Activated T-helper 1 cell treated with anti-CD3 and anti-CD28 coated beads, Interleukin-2, amount 50 U/mL, for 16 hours (primary cell): ENCODE measurements at places on chromosomes 2 and 18.
A peak's percentile ranks its signal among the peaks of the same experiment; 100 is the strongest.

DNA sequence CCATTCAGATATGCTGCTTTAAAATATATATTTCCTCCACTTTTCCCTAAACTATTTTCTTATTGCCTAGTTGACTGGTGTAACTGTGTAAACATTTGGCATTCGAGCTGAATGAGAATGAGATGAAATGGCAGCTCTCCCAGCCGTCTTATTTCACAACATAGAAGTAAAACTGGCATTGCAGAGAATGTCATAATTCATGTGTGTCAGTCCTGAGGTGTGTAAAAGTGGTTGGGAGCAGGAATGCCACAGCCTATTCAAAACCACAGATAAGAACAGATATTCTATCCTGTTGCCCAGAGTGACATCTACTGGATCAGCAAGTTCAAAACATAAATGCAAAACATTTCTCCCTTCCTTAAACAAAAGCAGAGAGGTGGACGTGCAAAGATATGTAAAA lies 565.5 kb upstream of the CHAC2 start:
- DNase-seq: no peak

- no peak for DNase-seq
Observed at GRCh38 chr18:51400721-51401120, 203.2 kb upstream of the MEX3C start.

- DNase-seq: no peak
Observed at GRCh38 chr2:36338827-36339145, 16.8 kb upstream of the CRIM1 start.

- DNase-seq: no peak
Observed at GRCh38 chr2:230498506-230499107, 82.6 kb downstream of the SP100 start.

GRCh38 chr2:203813684-203814083 lies 53.9 kb upstream of the CTLA4 start:
- DNase-seq: no peak

DNA sequence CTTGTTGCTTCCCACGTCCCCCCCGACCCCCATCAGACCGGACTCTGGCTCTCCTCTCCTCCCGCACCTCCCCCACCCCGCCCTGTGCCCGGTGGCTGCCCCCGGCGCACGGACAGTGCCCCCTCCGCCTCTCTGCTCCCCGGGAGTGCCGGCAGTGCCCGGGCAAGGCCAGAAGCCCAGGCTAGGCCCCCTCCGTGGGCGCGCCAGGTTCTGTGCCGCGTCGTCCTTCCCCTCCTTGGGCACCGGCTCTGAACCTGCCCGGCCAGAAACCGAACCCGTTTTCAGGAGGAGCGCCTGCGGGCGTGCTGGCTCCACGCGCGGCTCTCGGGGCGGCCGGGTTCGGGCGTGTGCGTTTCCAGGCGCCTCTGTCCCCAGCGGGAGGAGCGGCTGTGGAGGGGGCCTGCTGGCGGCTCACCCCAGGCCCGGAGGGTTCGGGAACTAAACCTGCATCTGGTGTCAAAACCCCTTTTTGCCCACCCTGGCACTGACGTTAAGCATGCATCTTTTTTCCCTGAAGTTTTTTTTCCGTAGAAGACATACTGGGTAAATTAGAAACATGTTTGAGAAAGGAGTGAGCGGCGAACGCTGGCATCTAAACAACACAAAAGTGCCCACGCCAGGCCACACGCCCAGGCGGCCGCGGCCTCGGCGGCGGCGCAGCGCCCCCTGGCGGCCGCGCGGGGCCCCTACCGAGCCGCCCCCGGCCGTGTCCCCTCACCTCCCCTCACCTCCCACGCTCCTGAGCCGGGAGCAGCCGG lies 123.9 kb upstream of the SLC1A4 start:
- DNase-seq: peak; percentile 28

GRCh38 chr2:241942416-241943208 lies 73.1 kb downstream of the RTP5 start:
- DNase-seq: no peak

- no peak for DNase-seq
Observed at GRCh38 chr2:192558637-192559036, 363.9 kb upstream of the TMEFF2 start.

- DNase-seq: no peak
Observed at GRCh38 chr18:13801260-13801601, 22.7 kb upstream of the MC5R start.

DNA sequence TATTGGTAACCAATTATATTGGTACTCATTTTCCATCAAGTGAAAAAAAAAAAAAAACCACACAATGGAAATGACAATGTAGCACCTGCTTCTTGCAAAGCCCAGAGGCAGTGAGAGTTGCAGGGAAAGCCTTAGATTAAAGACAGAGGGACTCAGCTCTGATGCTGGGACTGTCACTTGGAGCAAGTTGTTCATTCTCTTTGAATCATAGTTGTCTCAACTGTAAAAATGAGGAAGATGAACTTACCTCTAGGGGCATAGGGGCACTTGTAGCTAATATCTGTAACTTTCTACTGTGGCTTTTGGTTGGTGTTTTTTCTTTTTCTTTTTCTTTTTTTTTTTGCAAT lies 81.4 kb upstream of the LPIN2 start:
- no peak for DNase-seq

DNA sequence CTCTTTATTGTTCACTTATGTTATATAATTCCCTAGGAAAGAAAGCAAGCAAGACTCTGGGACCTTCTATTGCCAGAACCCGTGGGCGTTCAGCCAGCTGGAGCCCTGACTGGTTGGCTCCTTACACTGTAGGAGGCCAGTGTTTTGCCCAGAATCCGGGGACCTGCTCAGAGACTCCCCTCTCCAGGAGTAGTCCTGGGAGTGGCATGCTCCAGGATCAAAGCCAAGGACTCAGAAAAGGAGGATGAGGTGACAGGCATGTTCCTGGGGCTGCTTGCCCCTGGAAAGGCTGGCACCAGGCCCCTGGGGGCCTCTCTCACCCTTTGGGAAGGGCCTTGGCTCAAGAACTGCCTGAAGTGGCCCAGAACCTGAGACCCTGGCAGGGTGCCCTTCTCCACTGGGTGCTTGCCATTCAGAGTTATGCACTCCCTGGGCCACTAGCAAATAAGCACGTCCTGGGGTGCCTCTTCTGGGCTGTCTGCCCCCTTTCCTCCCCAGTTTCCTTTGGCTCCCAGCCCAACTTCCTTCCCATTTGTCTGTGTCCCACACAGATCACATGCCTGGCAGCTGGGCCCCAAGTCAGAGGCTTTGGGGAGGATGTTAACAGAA lies 19.6 kb upstream of the KIF3C start:
- DNase-seq: no peak

DNA sequence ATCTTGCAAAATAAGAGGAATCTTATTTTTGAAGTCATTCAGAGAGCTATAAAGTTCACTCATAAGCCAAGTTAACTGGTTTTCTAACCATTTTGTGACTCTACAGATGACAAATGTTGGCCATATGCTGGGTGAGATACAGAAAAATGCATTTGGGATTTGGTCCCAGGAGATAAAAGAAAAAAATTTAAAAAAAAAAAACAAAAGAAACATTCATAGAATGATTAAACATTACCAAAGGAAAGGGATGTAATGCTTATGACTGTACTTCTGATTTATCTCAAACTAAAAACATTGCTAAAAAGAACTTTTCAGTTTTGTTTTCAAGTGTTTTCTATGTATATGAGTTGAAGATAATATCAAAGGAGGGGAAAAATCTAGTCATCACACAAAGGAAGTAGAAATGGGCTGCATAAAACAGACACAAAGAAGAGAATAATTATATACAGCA lies 43.1 kb downstream of the PELI1 start:
- no peak for DNase-seq

DNA sequence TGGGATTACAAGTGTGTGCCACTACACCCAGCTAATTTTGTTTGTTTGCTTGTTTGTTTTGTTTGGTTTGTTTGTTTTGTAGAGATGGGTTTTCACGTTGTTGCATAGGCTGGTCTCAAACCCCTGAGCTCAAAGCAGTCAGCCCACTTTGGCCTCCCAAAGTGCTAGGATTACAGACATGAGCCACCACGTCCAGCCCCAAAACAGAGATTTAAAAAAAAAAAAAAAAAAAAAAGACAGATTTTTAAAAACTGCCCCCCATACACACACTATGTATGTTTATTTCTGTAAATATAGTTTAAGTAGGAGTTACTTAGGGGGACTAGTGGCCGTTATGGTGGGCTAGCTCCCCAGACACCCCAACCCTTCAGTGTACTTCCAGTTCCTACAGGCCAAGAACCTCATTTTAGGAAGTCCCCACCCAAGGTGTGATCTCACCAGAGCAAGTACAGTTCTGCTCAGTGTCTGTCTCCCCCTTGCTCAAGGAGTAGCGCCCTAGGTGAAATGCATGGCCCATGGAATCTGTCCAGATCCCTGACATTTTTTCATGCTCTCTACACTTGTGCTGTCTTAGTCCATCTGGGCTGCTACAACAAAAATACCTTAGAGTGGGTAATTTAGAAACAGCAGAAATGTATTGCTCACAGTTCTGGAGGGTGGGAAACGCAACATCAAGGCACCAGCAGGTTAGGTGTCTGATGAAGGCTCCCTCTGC lies 1.6 kb upstream of the TMBIM1 start:
- no peak for DNase-seq

- DNase-seq: no peak
Observed at GRCh38 chr2:239590276-239590675, 189.5 kb upstream of the HDAC4 start.

DNA sequence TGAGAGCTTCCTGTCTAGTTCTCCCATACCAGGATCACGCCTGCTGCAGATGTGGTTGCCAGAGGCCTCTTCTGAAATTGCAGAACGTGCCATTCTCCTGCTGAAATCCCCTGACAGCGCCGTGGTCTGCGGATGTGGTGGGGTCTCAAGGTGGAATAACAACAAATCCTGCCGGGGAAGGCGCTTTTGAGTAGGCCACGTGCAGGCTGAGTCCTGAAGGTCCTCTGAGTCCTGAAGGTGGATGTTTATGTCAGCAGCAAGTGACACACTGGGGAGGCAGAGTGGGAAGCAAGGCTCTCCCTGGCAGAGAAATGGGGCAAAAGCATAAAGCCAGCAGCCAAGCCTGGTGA lies 241.4 kb downstream of the MYCN start:
- DNase-seq: no peak

GRCh38 chr18:79848579-79849327 lies 51.0 kb downstream of the KCNG2 start:
- no peak for DNase-seq

- no peak for DNase-seq
Observed at GRCh38 chr2:179518830-179519229, 254.2 kb upstream of the SESTD1 start.

GRCh38 chr18:62904396-62905285 lies 189.3 kb downstream of the PHLPP1 start:
- no peak for DNase-seq

DNA sequence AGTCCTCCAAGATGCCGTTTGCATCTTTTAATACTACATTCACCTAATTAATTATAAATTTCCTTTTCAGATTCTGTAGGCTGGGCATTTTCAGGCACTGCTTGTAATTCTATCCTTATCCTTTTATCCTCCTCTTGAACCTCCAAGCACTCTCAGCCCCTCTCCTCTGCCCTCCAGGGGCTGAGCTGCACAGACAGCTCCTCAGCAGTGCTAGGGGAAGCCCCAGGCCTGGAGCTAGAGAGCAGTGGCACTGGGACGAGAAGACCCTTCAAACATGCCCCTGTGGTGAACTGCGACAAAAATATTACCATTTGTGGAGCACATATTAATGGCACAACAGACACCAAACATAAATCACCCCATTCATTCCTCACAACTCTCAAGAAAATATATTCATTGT lies 32.9 kb downstream of the CFAP210 start:
- no peak for DNase-seq

GRCh38 chr18:6521803-6522418 lies 107.2 kb upstream of the L3MBTL4 start:
- DNase-seq: no peak

GRCh38 chr2:238914648-238915015 lies 66.7 kb downstream of the TWIST2 start:
- DNase-seq: no peak

DNA sequence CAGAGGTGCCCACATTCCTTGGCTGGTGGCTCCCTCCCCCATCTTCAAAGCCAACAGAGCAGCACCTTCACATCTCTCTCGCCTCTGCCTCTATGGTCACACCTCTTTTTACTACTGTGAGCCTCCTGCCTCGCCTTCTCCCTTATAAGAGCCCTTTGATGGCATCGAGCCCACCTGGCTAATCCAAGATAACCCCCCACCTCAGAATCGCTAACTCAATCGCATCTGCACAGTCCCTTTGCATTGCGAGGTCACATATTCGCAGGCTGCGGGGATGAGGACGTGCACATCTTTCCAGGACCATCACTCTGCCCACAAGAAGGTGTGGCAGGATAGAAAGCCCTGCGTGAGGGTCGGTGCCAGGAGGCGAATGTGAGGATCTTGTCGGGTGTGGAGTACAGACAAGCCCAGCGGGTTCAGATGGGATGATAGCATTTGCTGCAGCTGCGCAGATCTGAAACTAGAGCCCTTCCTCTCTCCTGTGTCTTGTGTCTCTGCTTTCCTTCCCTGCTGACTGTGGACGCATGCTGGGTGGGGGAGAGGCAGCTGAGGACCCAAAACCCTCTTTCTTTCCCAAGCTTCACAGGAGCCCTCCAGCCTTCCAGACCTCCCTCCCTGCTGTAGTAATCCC lies 148.3 kb upstream of the HDAC4 start:
- no peak for DNase-seq

- no peak for DNase-seq
Observed at GRCh38 chr2:161983866-161984265, 90.1 kb downstream of the DPP4 start.

DNA sequence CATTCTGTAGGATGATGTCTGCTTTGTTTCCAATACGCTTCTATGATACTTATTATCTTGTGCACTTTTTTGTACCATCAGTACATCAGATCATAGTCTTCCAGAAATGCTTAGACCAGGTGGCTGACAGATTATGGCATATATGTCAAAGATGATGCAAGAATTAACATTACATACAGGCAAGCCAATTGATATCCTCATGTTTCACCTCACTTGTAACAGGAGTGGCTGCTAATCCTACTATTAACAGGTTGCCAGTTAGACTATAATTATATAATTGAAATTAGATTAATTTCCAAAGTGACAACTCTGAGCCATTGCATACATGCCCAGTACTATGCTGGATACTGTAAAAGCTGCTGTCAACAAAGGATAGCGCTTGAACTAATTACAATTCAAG lies 77.2 kb downstream of the TLK1 start:
- no peak for DNase-seq

DNA sequence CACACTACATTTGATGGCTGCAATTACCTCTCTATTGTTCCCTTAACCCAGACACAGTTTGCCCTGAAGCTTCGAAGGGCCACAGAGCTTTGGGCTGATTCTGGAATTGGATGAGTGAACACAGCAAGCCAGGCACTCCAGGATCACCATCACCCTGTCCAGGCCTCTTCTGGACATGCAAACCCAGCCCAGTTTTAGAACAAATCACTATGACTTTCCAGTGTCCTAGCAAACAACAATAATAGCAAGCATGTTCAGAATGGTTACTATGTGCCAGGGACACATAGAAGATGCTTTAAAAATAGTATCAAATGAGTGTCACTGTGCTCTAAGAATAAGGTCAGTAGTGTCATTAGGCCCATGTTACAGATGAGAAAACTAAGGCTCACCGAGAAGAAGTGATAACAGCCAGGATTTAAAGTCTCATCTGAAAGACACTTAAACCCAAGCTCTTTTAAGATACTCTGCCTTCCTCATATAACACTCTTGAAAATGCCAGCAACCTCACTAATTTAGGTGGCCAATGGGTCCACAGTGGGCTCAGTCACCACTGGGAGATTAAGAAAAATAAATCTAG lies 191.7 kb upstream of the STK17B start:
- no peak for DNase-seq

- no peak for DNase-seq
Observed at GRCh38 chr2:63301481-63301880, 250.9 kb downstream of the OTX1 start.

- no peak for DNase-seq
Observed at GRCh38 chr2:53697686-53698085, 69.9 kb upstream of the CHAC2 start.
